GM13976 (cell line): ENCODE measurements at places on chromosomes 11 and 22.

- DNase-seq, result peak; percentile 76
Measured at GRCh38 chr11:4181782-4182721, 87.5 kb downstream of the RRM1 start.

GRCh38 chr11:18145025-18145424 lies 12.7 kb downstream of the MRGPRX3 start:
- DNase-seq, result no peak

DNA sequence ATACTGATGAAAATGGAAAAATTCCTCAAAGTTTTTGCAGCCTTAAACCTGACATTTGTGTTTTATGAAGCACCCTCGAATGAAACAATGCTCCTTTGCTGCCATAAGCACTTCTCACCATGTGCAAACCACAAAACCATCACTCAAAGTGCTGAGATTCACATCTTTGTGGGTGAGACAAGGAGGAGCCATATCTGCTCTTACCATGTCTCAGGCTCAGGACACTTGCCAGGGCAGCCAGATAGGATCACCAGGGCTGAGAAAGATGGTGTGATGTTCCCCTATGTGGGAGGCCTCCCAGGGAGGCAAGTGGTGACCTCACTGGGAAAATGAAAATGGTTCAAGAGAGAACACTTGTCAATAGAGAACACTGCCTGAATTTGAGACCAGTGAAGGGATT lies 120.4 kb downstream of the CCDC34 start:
- DNase-seq, result no peak

DNA sequence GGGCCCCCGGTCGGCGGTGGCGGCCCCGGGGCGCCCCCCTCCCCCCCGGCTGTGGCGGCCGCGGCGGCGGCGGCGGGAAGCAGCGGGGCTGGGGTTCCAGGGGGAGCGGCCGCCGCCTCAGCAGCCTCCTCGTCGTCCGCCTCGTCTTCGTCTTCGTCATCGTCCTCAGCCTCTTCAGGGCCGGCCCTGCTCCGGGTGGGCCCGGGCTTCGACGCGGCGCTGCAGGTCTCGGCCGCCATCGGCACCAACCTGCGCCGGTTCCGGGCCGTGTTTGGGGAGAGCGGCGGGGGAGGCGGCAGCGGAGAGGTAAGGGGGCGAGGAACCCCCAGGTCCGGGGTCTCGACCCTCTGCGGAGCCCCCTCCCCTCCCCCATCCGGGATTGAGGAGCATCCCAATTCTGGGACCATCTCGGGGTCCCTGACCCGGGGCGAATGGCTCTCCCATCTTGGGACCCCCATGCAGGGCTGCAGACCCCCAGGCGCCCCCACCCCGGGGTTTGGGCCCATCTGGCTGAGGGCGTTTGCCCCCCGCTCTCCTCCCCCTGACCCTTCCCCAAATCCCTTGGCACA lies 431 bp downstream of the KMT2A start:
- DNase-seq, result no peak

DNA sequence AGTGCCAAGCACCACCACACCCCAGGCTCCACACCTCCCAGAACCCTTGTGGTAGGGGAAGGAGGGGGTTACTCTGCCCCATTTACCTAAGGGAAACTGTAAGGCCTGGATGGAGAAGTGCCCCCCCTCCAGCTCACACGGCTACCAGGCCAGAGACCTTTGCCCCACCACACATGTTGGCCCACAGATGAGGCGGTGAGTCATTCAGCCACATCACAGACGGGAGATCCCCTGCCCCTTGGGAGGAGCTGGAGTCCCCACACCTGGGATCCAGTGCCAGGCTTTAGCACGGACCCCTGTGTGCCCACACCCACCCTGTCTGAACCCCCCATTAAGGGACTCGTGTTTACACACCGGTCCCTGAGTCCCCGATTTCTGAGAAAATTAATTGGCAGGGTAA lies 24.9 kb downstream of the CDKN1C start:
- DNase-seq, result no peak

DNA sequence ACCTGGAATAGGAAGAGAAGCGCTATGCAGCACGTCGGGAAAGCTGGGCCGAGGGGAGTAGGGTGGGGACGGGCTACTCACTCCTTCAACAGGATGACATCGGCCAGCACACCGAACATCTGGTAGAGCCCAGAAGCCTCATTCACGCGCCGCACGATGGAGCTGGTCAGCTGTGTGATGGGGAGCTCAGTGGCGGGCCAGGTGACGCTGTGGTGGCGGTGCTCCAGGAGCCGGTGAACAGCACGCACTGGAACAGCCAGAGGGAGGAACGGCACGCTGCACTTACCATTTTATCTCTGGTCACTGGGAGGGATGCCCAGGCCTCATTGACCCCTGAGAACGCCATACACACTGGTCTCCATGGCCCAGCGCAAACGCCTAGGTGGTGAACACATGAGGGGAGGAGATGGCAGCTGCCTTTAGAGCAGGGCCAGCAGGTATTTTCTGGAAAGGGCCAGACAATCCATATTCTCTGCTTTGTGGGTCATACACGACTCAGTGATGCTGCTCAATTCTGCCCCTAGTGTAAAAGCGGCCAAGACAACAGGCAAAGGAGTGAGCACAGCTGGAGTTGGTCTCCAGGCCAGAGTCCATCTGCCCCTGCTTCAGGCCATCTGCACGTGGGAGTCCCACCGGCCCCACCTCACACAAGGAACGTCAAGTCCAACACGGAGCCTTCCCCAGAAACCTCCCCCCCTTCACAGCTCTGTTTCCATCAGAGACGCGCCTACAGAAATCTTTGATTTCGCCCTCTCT lies 8.8 kb downstream of the FOXRED2 start:
- DNase-seq, result no peak

DNA sequence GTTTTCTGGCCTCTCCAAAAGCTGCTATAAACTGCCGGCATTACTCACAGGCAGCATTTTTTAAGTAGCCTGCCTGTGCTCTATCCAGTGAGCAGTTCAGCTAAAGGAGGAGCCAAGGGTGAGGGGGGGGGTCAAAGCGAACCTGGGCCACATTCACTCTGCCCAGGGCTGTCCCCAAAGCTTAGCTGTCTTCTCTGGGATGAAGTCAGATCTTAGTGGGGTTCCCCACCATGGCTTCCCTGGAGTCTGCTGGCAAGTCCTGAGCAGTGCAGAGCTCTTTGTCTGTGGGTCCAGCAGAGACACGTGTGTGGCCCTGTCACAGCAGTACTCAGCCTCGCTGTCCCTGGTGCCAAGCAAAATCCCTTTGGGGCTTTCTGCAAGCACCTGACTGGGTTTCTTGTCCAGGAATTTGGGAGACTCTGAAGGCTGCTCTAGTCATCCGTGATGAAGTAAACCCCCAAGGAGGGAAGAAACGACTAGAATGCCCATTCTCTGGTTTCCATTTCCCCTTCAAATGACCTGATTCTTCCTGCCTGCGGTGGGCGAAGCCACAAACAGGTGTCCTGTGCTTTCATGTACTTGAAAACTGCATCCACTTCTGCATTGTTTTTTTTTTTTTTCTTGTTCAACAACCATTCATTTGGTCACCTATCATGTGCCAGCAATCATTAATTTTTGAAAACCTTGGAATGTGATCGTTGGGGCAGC lies 2.6 kb downstream of the KCNJ5 start:
- DNase-seq, result no peak

GRCh38 chr11:16797776-16798175 lies 59.3 kb downstream of the C11orf58 start:
- no peak for DNase-seq

DNA sequence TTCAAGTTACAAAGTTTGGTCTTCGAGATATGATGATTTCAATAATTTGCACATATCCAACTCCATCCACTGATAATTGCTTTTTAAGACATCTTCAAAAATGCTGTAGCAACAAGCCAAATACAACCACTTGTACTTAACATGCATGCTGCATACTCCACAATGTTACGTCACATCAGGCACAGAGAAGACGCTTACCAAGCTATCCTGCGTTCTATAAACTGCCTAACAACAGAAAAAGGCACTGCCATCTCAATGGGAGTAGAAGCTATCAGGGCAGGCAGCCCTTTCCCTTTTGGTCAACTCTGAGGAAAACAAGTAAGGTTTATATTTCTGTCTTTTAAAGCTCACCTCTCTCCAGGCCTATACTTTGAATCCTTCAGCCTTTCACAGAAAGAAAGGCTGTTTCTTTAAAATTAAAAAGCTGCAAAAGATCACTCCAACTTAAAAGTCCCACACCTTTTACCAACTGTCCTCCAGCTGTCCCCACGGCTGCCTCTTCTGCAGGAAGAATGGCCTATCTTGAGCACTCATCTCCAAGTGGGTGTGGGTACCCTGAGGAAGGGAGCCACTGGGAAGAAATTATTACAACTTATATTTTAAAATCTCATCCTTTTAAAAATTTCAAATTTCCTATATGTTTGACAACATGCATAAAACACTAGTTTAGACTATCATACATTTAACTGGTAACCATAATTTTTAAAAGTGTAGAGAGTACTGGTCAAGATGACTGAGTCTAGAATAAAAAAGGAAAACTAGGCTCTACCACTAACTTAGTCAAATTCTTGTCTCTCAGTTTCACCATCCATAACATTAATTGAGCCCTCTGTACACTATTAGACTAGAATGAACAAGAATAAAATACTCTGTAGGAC lies 14.5 kb downstream of the PHF21A start:
- DNase-seq, result no peak

- no peak for DNase-seq
Measured at GRCh38 chr22:41286639-41287091, 678 bp upstream of the RANGAP1 start.

GRCh38 chr11:120200677-120201076 lies 10.2 kb upstream of the OAF start:
- no peak for DNase-seq

DNA sequence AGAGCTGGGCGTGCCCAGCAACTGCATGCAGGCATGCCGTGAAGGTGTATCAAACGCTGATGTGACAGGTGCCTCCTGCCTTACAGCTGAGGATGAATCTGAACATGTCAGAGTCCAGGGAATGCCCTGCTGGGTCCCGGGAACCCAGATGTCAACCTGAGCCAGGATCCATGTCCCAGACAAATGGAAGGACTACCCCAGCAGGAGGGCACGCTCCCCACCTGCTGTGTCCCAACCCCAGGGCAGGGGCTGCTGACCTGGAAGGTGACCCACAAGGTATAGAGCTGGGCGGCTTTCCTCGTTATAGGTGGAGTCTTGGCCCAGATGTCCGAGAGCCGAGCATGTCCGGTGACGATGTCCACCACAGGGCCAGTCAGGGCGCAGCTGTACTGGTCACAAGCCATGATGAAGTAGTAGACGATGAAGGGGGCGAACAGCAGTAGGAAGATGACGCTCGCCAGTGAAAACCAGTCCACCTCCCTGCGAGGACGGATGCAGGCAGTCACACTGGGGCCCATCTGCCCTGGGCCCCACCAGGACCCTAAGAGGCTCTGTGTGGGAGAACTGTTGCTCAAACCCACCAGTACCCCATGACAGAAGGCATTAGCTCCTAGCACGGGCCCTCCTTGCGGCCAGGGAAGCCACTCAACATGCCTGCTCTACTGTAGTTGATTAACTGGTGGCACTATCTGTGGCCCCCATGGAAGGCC lies 4.3 kb downstream of the DHCR7 start:
- no peak for DNase-seq

DNA sequence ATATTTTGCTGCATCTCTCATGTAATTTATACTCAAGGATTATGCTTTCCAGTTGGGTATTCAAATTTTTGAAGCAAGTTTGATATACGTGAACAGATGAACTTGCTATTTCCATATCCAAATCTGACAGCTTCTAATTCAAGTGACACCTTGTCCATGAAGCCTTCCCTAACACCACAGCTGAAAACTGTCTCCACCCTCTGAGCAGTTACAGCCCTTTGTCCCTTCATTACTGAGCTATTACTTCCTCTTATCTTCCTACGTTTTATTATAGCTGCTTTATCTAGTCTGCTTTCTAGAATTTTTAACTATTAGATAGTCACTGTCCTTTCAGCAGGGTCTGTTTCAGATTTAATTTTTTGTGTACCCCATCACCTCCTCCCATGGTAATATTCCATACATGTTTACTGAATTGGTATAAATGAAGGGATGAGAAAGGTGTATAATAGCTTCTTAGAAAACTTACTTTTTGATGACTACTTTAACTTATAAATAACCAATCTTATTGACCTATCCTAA lies 13.3 kb upstream of the PRSS23 start:
- no peak for DNase-seq
